ENCODE measurements at places on chromosomes 2 and 18.

- no peak for DNase-seq
These were observed 112.5 kb downstream of the MREG start for GRCh38 chr2:215900843-215901242.

- DNase-seq = no peak
These were observed 82.5 kb upstream of the EPB41L3 start for GRCh38 chr18:5626130-5626880.

GRCh38 chr2:225995796-225996461, 596.4 kb downstream of the NYAP2 start:
- DNase-seq = no peak

GRCh38 chr2:230137902-230138539, 69.3 kb upstream of the SLC16A14 start:
- no peak for DNase-seq

DNA sequence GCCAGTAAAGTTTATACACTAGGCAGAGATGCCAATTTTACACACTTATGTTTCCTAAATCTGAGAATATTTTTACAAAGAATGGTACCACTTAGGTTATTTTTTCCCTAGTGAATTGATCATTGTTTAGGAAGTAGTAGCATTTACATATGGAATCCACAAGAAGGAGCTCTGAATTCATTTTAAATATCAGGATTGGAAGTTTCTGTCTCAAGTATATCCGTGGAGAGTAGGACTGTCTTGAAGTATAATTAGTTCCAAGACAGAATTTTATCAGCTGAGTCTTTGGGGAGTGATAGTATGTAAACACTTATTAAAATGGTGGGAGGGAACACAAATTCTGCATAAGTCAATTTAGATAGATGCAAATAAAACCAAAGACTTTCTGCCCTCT, 82.3 kb upstream of the FAM98A start:
- no peak for DNase-seq
